ENCODE measurements at places on chromosomes 4 and X.

- no peak for DNase-seq
Observed at GRCh38 chr4:156771171-156771837, 200.3 kb downstream of the PDGFC start.

- DNase-seq = no peak
Observed at GRCh38 chr4:57043347-57044251, 64.9 kb downstream of the POLR2B start.

- no peak for DNase-seq
Observed at GRCh38 chr4:46818604-46819003, 90.4 kb downstream of the COX7B2 start.

DNA sequence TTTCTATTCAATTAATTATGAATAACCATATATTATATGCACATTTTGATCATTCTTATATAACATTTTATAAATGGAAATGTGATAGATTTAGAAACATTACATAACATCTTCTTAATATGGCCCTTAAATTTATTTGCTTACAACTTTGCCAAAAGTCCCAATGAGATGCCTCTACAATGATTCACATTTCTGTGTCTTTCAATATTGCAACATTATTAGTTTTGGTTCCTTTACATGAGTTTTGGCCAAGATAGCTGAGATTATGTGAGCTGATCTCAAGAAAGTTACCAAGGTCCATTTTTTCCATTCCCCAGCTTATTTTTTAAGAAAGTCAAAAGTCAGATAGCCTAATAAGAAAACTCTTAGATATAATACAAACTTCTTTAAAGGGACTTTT is 361.2 kb downstream of the PCDH7 start:
- no peak for DNase-seq

DNA sequence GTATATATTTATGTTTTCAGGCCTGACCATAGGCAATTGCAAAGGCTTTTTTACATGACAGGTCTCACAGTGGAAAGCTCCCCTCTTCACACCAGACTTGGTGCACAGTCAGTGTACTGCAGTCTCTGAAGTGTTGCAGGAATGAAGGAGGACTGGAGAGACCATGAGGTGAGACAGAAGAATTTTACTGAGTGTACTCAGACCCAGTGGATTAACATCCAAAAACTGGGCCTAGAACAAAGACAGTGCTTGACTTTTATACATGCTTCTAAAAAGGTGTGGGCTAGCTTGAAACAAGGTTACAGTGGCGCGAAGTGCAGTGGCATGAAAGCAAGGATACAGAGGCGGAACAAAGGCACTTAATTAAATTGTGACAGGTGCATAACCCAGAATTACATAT is 822.9 kb downstream of the RAPGEF2 start:
- no peak for DNase-seq

- no peak for DNase-seq
Observed at GRCh38 chr4:48067536-48067935, 51.0 kb downstream of the NIPAL1 start.

All from dorsolateral prefrontal cortex (tissue), 122 donors.